ENCODE measurements at places on chromosomes 7 and 10.

- DNase-seq = no peak
Measured at GRCh38 chr7:20700453-20701227, 85.2 kb downstream of the ABCB5 start.

DNA sequence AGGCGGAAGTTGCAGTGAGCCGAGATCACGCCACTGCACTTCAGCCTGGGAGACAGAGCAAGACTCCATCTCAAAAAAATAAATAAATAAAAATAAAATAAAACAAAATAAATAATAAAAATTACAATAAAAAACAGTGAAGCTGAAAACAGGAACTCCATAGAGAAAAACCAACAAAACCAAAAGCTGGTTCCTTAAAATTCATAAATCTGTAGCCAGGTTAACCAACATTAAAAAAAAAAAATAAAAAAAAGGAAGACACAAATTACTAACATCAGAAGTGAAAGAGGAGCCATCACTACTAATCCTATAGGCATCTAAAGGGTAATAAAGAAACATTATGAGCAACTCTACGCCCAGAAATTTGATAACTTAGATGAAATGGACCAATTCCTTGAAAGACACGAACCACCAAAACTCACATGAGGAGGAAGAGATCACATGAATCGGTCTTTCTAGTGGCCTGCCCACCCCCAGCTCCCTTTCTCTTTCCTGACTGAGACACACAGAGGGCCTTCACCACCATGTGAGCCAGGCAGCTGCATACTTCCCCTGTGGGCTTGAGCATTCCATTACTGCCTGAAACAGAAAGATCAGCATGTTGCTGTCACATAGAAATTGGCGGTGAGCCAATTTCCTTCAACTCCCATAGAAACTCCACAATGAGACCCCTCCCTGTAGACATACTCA lies 208.7 kb downstream of the MAD1L1 start:
- DNase-seq = no peak

DNA sequence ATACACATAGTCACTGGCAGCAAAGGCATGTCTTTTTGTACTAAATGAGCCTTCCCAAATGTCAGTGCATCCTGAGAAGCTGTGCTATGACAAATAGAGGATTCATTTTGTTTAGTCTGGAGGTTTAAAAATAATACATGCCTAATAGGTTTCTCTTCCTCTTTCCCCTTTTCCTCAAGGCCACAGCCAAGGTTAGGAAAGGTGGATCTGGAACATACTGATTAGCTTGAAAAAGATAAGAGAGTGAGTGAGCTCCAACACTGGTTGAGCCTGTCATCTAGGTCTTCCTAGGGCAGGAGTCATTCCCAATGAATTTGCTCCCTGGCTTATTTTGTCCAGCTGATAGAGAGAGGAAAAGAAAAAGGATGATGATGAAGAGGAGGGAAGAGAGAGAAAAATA lies 14.4 kb upstream of the SP4 start:
- DNase-seq = no peak

GRCh38 chr7:70779321-70779720 lies 352.6 kb upstream of the GALNT17 start:
- DNase-seq = no peak

DNA sequence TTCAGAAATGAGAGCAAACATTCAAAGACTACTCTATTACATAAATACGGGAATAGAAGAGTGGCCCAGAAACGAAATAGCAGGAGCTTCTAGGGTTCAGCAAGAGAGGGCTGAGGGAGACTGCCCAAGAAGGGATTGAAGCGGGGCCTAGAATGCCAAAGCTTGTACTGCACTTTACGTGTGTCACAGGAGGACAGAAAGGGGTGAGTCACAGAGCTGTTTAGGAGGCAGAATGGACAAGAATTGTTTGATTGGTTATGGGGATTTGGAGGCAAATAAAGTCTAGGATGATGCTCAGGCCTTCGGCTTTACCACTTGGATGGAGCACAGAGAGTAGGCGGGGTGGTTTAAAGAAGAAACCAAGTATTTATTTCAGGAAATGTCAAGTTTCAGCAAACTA lies 11.3 kb upstream of the FXYD4 start:
- peak; percentile 67 for DNase-seq

DNA sequence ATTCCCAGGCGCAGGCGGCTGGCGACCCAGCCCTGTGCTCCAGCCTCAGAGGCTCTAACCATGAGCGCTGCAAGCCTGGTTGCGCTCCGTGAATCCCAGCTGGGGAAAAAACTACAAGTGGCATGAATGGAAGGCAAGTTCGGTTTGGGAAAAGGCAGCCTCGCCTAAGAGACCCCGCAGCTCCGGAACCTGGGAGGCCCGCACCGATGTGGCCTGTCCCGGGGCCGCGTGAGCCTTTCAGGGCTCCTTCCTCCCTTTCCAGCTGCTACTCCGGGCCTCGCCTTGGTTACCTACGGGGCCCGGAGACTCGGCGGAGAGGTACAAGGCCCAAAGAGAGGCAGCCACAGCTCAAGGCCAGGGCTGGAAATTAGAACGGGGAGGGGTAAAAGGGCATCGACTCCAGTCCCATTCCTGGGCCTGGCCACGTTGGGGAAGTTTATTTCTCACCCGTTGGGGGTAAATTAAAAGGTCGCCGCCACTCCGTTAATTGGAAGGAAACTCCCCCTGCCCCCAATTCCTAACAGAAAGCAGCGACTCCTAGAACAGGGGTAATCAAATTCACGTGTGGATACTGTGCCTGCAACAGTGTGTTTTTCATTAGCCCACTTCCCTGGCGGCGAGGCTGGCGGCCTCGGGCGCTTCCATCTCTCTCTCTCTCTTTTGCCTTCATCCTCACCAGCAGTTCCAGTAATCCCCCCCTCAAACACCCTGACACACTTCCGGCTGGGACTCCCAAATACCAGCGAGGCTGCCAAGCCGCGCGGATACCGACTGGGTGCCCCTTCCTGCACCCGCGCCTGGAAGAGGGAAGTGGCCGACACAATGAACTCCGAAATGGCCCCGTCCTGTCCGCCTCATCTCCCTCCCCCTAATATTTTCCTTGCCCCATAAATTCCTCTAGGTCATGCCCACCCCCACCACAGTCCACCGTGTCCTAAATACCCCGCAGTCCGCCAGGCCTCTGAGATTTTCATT lies 1.5 kb upstream of the HOXA9 start:
- DNase-seq = peak; percentile 89

DNA sequence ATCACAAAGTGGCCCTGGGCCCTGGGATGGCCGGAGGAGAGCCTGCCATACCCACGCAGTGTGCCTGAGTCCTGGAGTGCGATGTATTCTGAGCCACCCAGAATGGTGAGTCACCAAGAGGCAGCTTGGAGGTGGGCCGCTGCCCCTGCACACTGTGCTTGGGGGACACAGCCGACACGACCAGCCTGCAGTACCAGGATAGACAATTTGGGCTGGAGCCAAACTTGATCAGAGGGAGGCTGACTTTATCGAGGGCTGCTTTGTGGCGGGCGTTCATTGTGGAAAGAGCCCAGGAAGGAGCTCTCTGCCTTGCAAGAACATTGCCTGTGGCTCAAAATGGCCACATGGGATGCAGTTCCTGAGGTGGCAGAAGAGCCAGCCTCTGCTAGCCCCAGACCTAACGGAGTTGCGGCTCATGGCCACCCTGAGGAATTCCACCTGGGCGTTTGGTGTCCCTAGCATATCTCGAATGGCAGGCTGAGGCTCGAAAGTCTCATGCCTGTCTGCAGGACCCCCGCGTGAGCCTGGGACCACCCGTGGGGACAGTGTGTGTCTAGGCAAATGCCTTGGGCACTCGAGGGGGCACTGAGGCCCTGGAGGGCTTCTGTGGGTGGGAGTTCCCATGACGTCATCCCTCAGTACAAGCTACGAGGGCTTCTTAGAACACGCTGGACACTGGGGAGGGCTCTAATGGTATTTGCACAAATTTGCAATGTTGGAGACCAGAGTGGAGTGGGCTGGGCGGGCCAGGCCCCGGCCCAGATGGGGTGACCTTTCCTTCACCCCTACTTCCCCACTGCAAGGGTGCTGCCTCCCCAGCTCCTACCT lies 79.7 kb downstream of the LHPP start:
- no peak for DNase-seq

GRCh38 chr7:23759671-23760391 lies 49.8 kb downstream of the STK31 start:
- DNase-seq = no peak
